ENCODE measurements at places on chromosomes 4 and X. TPM values are rescaled to one million over a fixed set of nuclear protein-coding genes. Genes with fewer than 3 reads are reported as not detected.

TDO2 gene
- 0.08 TPM for polyA plus RNA-seq

TCEAL7 gene
- 29.0 TPM for polyA plus RNA-seq

KLB gene
- polyA plus RNA-seq = 0.01 TPM

GJB1 gene
- 0.12 TPM for polyA plus RNA-seq

CHIC1 gene
- polyA plus RNA-seq = 3.6 TPM
